ENCODE measurements at places on chromosomes 16 and 17.

DNA sequence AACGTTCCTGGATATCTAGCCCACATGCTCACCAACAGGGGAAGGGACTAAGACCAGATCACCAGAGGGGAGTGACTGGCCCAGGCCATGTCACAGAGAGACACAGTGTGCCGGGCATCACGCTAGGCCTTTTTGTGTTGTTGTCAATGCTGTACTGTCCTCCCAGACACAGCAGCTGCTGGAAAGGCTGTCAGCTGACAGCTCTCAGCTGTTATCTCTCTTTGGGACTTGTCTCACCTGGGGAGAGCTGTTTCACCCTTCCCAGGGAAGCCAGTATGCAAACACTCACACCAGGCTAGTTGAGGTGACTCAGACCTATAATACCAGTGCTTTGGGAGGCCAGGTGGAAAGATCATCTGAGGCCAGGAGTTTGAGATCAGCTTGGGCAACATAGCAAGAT lies 19.4 kb downstream of the UNC45B start:
- no peak for DNase-seq

- DNase-seq: no peak
Measured at GRCh38 chr17:39626171-39627046, at the start of gene PPP1R1B. TSS of gene PPP1R1B (plus strand) at chr17:39626952. CDS start at chr17:39627393, 441 bp downstream.

GRCh38 chr17:77140878-77141767 lies at the start of gene SEC14L1:
TSS of gene SEC14L1 (plus strand) at chr17:77140969. CDS start at chr17:77143597, 2,628 bp downstream.
- peak; percentile 47 for DNase-seq

DNA sequence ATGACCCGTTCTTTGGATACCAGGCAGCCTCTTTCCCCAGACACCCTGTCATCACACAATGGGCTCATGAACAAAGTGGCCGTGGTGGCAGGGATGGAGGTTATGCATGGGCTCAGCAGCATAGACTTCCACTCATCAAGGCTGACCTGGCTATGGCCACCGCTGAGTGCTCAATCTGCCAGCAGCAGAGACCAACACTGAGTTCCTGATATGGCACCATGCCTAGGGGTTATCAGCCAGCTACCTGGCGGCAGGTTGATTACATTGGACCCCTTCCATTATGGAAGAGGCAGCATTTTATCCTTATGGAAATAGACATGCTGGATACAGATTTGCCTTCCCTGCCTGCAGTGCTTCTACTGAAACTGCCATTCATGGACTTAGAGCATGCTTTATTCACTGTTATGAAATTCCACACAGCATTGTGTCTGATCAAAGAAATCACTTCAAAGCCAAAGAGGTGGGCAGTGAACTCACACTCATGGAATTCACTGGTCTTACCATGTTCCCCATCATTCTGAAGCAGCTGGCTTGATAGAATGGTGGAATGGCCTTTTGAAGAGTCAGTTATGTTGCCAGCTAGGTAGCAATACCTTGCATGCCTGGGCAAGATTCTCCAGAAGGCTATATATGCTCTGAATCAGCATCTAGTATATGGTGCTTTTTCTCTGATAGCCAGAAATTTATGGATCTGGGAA lies 160.6 kb downstream of the PRKCB start:
- no peak for DNase-seq

- no peak for DNase-seq
Measured at GRCh38 chr16:72862090-72862489, 185.8 kb downstream of the ZFHX3 start.

DNA sequence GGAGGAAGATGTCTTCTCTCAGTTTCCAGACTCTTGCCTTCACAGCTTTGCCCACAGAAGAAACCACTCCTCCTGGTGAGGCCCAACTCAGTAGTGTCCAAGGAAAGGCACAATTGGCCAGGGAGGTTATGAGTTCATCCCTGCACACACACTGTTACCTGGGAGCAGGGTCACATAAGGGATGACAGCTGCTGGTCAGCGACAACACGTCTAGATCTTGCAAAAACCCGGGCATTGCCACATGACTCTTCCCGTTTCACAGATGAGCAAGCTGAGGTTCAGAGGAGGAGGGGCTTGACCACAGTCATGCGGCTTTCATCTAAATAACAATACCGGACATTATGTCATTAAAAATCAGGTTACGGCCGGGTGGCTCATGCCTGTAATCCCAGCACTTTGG lies 186.0 kb downstream of the COPRS start:
- DNase-seq: no peak

DNA sequence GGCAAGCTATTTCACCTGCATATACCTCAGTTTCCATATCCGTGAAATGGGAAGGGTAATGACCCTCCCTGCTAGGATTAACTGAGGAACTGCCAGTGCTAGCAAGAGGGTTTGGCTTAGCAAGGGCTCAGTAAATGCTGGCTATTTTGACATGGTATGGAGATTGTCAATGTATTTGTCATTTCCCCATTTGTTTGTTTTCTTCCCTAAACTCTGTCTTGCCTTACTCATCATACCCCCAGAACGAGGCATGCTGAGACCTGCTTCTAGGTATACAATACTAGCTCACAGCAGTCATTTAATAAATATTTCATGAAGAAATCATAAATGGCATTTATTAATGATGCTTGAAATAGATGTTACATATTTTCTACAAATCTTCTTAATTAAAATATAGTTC lies 124.0 kb downstream of the DYNLRB2 start:
- DNase-seq: no peak

DNA sequence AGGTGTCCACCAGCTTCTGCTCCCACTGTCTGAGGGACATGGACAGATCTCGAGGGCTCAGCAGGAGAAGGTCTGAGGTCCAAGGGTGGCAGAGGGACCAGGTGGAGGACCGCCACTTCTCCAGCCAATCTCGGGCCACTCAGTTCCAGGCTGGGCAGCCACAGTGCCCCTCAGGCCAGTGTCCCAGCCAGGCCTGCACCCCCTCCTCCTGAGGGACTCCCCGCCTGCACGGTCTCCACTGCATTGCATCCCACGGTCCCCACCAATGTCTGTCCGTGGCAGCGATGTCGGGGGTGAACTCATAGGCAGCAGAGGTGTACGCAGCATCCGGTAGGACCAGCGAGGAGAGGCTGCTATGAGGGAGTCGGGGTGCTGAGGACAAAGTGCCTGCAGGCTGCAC lies 64.2 kb upstream of the DOC2B start:
- DNase-seq: no peak

DNA sequence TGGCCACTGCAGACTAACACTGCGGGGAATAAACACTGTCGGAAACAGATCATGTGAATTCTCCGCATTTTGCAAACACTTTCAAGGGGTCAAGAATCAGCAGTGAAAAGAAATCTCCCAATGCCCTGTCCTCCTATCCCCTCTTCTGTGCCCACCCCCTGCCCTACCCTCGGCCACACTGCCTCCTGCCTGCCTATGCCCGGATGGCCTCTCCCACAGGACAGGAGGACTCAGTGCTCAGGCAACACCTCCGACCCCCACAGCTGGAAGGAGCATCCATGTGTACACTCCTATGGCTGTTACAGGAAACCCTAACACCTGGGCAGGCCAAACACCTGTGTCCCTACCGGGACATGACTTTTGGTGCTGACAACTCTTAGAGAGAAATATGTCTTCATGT lies 24.5 kb downstream of the FBXO31 start:
- DNase-seq: no peak

DNA sequence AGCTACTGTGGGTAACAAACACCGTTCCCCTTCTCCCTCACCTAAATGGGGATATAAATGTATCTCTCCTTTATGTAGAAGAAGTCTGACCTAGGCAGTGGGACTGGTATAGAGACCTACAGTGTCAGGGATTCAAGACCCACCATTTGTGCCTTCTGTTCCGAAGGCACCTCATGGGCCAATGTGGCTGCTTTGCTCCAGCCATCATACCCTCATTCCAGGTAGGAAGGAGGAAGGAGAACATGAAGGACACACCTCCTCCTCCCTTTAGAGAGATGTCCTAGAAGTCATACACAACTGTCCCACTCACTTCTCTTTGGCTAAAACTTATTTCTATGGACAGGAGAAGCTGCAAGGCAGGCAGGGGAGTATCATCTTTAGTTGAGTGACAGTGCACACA lies 8.3 kb upstream of the CRISPLD2 start:
- DNase-seq: no peak

- peak; percentile 0 for DNase-seq
Measured at GRCh38 chr17:69314246-69315065, 12.5 kb downstream of the ABCA5 start.

DNA sequence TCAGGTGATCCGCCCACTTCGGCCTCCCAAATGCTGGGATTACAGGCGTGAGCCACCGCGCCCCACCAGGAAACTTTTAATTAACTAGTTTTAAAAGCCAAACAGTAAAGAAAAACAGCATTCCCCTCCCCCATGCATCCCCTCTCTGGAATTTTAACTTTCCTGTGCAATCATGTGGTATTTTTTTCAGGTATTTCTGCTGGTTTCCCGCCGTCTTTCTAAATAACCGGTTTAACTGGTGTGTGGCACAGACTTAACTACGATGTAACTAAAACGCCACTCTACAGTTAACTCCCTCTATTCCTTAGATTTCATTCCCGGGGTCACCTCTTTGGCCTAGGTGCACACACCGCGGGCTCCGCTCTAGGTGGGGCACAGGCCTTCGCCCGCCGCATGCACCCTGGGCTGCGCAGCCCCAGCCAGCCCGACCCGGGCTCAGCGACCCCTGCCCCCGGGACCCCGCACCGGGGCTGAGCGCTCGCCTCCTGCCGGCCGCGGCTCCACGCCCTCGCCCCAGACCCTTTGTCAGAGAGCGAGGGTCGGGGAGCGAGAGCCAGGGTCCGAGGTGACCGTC lies 15.1 kb upstream of the UTP6 start:
- no peak for DNase-seq

DNA sequence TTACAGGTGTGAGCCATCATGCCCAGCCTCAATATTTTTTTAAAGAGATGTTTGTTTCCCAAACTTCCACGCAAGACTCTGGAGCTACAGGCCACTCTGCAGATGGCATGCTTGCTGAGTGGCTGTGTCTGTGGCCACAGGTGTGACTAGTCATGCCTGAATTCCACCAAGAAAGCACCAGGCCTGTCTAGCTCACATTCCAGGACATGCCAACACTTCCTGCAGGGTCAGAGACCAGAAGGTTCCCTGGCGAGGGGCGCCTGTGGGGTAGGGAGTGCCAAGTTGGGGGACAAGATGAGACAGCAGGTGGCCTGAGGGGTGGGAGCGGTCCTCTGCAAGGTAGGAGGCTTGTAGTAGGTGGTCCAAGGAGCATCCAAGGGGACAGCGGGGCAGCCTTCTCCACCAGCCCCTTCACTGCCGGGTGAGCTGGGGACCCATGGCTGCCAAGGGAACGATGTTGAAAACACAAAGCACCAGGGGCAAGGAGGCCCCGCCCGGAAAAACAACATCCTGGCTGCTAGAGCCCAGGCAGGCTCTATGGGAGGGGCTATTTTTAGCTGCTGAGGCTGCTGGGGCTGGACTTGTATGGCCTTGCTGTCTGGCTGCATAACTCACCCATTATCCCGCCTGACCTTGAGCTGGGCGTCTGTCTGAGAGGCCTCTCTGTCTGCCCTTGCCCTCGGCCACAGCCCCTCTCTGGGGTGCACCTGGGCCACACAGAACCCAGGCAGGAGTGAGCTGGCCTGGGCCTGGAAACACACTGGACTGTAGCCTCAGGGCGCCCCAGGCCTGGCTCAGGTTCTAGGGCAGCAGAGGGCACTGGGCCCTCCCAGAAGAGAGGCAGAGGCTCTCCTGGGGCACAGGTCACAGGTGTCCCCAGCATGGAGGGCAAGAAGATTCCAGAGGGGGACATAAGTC lies 5.7 kb downstream of the TRIM47 start:
- peak; percentile 93 for DNase-seq

DNA sequence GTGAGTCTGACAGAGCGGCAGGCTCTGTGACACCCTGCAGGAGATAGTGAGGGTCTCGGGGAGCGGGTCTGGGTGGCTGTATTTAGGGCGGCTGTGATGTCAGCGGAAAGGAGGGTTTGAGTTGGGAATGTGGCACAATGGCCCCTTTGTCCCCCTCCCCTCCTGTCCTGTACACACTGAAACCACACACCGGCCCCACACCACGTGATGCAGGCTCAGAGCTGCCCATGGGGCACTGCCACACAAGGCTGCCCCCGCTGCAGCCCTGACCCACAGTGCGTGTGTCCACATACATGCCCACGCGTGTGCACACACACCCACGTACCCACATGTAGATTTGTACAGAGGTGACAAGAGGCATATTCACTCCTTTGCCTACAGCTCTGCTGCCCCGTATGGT lies 15.3 kb downstream of the SGCA start:
- no peak for DNase-seq

DNA sequence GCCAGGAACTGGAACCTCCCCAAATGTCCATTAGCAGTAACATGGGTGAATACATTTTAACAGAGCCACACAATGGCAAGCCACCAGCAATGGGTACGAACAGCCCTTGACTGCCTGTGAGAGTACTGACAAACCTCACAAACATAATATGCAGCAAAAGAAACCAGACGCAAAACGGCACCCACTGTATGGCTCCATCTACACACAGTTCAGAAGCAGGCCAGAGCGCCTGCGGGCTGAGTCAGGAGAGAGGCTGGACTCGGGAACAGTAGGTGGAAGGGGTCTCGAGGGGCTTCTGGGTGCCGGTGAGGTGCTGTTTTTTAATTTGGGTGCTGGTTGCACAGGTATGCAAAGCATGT lies 77.4 kb upstream of the TOB1 start:
- DNase-seq: no peak

GRCh38 chr17:56823848-56824247 lies 9.9 kb downstream of the C17orf67 start:
- peak; percentile 13 for DNase-seq

- peak; percentile 90 for DNase-seq
Measured at GRCh38 chr17:57481910-57482391, 225.6 kb downstream of the MSI2 start.

DNA sequence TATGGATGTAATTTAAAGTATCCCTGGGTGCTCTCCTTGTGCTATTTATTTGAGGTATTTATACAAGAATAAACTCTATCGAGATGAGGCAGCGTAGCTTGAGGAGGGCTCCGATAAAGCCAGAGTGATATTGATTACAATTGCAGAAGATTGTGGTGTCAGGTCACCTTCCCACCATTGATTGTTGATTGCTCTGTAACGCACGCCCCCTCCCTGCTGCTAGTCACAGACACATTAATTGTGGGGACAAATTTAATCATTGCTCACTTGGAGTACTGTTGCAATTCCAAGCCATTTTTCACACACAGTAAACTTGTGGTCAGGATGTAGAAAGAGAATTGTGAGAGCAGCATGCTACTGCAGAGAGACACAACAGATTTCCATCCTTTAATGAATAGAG lies 75.4 kb downstream of the IRX3 start:
- no peak for DNase-seq

GRCh38 chr16:23174622-23175021 lies 7.9 kb upstream of the SCNN1G start:
- DNase-seq: peak; percentile 8
